Breast epithelium (tissue), 4 donors: ENCODE measurements at places on chromosomes 5 and 9. TPM values are rescaled to one million over a fixed set of nuclear protein-coding genes. Genes with fewer than 3 reads are reported as not detected.
A peak's percentile ranks its signal among the peaks of the same experiment; 100 is the strongest.

- H3K27me3 ChIP-seq: no peaks in the 10 kb centered on the region
- no peak overlapping the region for H3K4me3 ChIP-seq
- no peak for DNase-seq
Measured at GRCh38 chr5:32346869-32347268, 34.1 kb upstream of the MTMR12 start.

DNA sequence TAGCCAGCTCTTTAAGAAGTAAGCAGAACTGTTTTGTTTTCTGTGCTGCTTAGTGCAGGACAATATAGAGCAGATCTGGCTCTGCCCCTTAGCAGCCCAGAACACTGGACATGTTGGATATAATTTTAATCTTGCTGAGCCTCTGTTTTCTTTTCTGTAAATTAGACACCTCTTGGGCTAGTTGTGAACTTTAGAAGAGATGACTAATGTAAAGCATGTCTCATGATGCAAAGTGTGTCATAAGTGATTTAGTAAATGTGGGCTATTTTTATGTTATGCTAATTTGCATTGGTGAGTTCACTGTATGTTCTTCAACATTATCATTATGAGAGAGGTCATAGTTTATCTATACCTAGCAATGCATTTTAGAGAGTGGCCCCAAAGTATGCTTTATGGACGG, 156.1 kb upstream of the ADAMTSL1 start:
- H3K27ac ChIP-seq: no peak overlapping the region
- no peaks in the 10 kb centered on the region for H3K36me3 ChIP-seq
- no peaks in the 10 kb centered on the region for H3K4me1 ChIP-seq
- no peaks in the 10 kb centered on the region for H3K27me3 ChIP-seq

GRCh38 chr9:112501287-112501686, 14.7 kb downstream of the KIAA1958 start:
- DNase-seq: no peak
- no peaks in the 10 kb centered on the region for H3K36me3 ChIP-seq
- no peak overlapping the region for H3K27ac ChIP-seq
- no peaks in the 10 kb centered on the region for H3K4me1 ChIP-seq
- no peak overlapping the region for H3K4me3 ChIP-seq

GRCh38 chr5:90305041-90305720, 104.4 kb downstream of the CETN3 start:
- no peak overlapping the region for H3K4me3 ChIP-seq
- no peaks in the 10 kb centered on the region for H3K4me1 ChIP-seq
- no peak for DNase-seq
- H3K36me3 ChIP-seq: no peaks in the 10 kb centered on the region
- H3K27me3 ChIP-seq: no peaks in the 10 kb centered on the region
- H3K27ac ChIP-seq: no peak overlapping the region

GRCh38 chr9:88828492-88828974, 162.7 kb upstream of the S1PR3 start:
- DNase-seq: no peak
- H3K4me1 ChIP-seq: no peaks in the 10 kb centered on the region
- H3K36me3 ChIP-seq: no peaks in the 10 kb centered on the region

GRCh38 chr5:113176196-113176595, 199.6 kb downstream of the DCP2 start:
- H3K36me3 ChIP-seq: no peaks in the 10 kb centered on the region
- no peaks in the 10 kb centered on the region for H3K4me1 ChIP-seq

GRCh38 chr9:127970401-127971313, 10.1 kb downstream of the EEIG1 start:
- peak overlapping the region; percentile 50 for H3K4me3 ChIP-seq
- peak overlapping the region; percentile 99 for H3K27ac ChIP-seq
- H3K36me3 ChIP-seq: no peaks in the 10 kb centered on the region

DNA sequence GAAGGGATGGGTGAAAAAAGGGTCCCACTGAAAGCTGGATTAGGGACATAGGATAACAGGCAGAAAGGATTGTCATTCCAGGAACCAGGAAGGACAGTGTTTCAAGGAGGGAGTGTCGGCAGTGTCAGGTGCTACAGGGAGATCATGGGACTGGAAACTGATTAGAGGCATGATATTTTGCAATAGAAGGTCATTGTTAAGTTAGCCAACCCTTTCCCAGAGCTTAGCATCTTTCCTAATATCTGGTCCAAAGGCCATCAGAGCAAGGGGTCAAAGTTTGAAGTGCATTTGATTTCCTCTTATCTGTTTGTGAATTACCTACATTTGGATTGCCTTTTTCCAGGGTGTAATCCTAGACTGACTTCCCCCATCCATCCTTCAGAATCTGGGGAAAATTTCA, 91.3 kb downstream of the DOCK2 start:
- no peaks in the 10 kb centered on the region for H3K36me3 ChIP-seq
- no peak overlapping the region for H3K27ac ChIP-seq
- DNase-seq: no peak
- H3K4me3 ChIP-seq: no peak overlapping the region
- H3K4me1 ChIP-seq: no peaks in the 10 kb centered on the region

DNA sequence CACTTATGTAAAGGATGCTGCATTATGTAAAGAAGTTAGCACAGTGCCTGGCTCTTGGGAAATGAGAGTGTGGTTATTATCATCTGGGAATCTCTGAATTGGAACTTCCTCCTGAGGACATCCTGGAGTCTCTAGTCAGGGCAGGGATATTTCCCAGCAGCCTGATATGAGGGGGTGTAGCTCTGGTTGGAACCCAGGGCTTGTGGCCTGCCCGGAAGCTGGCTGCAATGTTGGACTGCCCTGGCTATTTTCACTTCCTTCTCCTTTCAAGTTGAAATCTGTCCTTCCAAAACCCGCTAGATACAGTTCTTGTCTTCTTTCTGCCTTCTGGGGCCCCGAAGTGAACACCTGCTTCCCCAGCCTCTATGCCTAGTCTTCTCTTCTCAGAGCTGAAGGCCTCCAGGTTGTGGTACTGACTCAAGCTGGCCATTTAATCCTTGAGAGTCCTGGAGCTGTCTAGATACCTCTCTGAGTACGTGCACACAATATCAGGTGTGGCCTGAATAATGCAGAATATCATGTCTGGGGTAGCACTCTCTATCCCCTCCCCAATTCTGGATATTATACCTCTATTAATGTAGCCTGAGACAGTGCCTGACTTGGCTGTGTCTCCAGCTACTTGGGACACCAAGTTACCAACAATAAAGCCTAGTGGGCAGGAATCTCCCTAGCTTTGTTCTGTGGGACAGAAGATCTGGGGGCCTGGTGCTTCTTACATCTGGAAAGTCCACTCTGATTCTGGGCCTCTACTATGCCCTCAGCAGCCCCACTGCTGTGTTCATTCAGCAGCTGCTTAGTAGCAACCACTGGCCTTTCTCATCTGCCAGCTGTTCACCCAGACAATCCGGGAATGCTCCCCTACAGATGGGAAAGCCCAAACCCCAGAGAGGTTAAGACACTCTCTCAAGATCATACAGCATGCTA, 45.0 kb downstream of the SLC6A7 start:
- H3K27me3 ChIP-seq: no peaks in the 10 kb centered on the region
- no peaks in the 10 kb centered on the region for H3K4me1 ChIP-seq
- no peak overlapping the region for H3K27ac ChIP-seq

GRCh38 chr9:76713381-76713780, 50.9 kb upstream of the PCA3 start:
- H3K27ac ChIP-seq: no peak overlapping the region
- no peaks in the 10 kb centered on the region for H3K4me1 ChIP-seq
- H3K36me3 ChIP-seq: no peaks in the 10 kb centered on the region
- no peak overlapping the region for H3K4me3 ChIP-seq

- no peaks in the 10 kb centered on the region for H3K27me3 ChIP-seq
- H3K4me3 ChIP-seq: no peak overlapping the region
- no peaks in the 10 kb centered on the region for H3K36me3 ChIP-seq
- no peak overlapping the region for H3K27ac ChIP-seq
Measured at GRCh38 chr9:113769412-113769811, 106.7 kb upstream of the ZNF618 start.

DNA sequence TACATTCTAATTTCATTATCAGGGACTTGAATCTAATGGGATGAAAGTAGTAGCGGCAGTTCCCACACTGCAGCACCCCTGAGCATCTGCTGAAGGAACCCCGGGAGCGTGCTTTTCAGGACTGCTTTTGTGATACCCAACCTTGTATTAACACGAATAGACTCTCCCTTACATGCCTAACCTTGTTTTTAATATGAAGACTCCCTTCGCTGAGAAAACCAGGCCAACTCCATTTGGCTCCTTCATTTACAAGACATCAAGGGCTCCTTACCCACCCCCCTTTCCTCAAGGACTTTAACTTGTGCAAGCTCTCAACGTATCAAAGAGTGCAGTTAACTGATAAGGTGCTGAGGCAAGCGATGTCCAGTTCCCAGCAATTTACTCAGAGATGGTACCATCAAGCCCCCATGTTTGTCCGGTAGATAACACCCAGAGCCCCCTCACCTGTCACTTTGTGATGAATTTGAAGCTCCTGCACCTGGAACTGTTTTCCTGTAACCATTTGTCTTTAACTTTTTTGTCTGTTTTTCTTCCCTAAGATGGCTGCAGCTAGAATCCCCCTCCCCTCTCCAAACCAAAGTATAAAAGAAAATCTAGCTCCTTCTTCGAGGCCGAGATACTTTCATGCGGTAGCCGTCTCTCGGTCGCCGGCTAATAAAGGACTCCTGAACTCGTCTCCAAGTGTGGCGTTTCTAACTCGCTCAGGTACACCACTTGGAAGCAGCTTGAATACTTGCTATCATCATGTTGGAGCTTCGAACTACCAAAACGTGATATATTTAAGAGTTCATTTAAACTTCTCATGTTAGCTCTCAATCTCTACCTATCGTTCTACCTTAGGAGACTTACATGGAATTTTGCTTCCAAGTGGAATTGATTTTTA, 10.7 kb downstream of the HNRNPH1 start:
- H3K27ac ChIP-seq: no peak overlapping the region
- peaks cover 5% of the 10 kb centered on the region for H3K36me3 ChIP-seq
- no peaks in the 10 kb centered on the region for H3K4me1 ChIP-seq
- no peaks in the 10 kb centered on the region for H3K27me3 ChIP-seq
- no peak for DNase-seq

DNA sequence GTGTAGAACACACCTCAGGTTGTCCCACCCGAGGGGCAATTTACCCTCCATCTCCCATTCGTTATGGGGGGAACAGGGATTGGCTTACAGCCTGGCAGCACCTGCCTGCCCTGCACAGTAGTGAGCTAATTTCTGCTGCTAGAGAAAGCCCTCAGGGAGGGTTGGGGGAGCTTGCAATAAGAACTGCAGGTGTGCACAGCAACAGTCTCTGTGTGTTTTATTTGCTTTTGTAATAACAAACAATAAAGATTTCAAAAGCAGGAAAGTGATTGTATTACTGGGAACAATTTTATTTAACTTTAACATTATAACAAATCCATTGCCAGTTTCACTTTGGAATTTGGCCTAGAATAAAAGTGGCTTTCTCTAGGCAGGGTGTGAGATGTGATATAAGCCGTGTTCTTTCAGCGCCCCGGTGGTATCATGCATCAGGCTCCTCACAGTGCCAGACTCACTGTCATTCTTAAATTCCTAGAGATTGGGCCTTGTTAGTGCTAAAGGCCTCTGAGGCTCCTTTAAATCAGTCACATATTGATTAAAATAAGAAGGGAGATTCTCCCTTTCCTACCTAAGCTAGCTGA, 81.1 kb downstream of the RMI1 start:
- H3K27me3 ChIP-seq: no peaks in the 10 kb centered on the region

DNA sequence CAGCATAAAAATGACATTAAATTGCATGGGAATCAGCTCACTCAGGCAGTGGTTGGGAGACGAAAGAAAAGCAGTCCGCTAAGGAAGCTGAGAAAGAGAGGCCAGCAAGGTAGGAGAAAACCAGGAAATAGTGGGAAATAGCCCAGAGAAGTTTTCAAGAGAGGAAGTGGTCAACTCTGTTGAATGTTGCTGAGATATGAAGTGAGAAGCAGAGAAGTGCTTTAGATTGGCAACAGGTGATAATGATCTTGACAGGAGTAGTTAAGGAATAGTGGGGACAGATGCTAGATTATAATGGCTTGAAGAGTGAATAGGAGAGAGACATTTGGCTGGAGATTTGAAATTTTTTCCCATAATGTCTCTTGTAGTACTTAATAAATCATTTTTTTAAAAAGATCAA, 30.8 kb downstream of the CNTRL start:
- H3K4me3 ChIP-seq: no peak overlapping the region
- no peak for DNase-seq
- no peak overlapping the region for H3K27ac ChIP-seq
- no peaks in the 10 kb centered on the region for H3K36me3 ChIP-seq
- no peaks in the 10 kb centered on the region for H3K27me3 ChIP-seq

- H3K4me3 ChIP-seq: no peak overlapping the region
- no peak for DNase-seq
- no peaks in the 10 kb centered on the region for H3K4me1 ChIP-seq
- no peaks in the 10 kb centered on the region for H3K27me3 ChIP-seq
Measured at GRCh38 chr5:146805081-146805480, 73.5 kb downstream of the PPP2R2B start.

DNA sequence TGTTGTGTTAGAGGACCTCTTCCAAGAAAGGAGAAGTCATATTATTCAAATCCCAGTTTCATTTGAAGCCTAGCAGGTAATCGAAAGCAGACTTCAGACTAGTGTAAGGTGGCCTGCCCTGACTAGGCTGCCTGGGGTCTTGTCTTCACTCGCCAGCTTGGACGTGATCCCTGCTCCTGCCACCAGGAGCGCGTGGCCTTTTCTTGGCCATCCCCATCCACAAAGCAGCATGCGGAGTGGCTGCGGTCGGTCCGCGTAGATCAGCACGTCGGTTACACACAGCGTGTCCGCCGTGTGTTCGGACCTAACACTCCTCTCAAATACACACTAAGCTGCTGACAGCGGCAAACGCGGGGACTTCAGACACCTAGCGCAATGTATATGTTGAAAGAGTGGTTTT, 37.3 kb downstream of the CFAP77 start:
- H3K4me1 ChIP-seq: no peaks in the 10 kb centered on the region
- DNase-seq: no peak
- no peaks in the 10 kb centered on the region for H3K36me3 ChIP-seq
- H3K4me3 ChIP-seq: no peak overlapping the region

- no peaks in the 10 kb centered on the region for H3K36me3 ChIP-seq
- H3K27me3 ChIP-seq: no peaks in the 10 kb centered on the region
- DNase-seq: no peak
Measured at GRCh38 chr5:150589862-150590601, 50.4 kb upstream of the SYNPO start.

PRRX2 gene
- total RNA-seq: 35.1 TPM

LPAR1 gene
- total RNA-seq: 79.3 TPM

HCN1 gene
- total RNA-seq: 0.29 TPM

FOXD4 gene
- total RNA-seq: 0.44 TPM

MAMDC4 gene
- total RNA-seq: 3.4 TPM

NDUFAF2 gene
- 22.6 TPM for total RNA-seq

EPB41L4B gene
- 47.2 TPM for total RNA-seq
